ENCODE measurements at places on chromosomes 12 and 14. TPM values are rescaled to one million over a fixed set of nuclear protein-coding genes. Genes with fewer than 3 reads are reported as not detected.

DNA sequence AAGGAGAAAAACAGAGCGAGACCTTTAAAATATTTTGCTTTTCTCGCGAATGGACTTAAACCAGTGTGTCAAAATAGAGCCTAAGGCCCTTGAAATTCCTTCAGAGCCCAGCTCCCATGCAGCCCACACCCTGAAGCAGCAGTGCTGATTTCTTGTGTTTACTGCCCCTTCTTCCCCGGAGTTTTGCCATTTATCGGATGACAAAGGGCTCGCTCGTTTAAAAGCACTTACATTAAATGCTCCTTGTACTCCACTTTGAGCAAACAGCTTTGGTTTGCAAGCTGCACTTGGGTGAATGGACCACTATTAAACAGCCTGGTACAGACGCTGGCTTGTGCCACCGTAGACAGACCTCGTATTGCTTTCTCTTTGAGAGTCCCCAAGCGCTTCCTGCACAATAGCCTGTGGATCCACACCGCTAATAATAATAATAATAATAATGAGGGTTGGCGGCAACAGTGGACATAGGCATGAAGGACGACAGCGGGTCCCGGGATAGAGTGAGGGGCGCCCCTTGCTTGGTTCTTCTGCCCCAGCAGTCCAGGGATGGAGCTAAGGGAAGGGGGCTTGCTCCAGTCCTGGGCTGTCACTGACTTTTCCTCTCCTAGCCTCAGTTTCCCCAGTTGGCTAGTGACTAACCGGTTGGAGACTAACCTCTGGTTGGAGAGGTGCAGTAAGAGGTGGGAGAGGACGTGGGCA lies 6.6 kb downstream of the DLK1 start:
- peak; percentile 32 for DNase-seq

TESPA1 gene
- total RNA-seq = 6.7 TPM

DNA sequence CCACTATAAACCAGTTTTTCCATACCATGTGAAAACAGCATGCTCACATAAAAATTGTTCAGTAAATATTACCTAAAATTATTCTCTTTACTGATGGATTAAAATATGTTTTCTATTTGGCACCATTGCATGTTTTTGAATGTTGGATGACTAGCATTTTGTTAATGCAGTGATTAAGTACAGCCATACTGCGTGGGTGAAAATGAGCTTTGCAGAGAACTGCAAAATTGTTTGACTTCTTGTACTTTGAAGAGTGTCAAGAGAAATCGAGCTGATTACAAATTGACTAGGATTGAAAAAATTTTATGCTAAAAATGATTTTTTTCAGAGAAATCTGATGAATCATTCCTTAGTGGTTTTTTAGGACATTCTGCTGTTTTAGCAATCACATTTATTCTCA lies 452.9 kb downstream of the RPL10L start:
- no peak for DNase-seq

RIN3 gene
- 56.0 TPM for total RNA-seq

DNA sequence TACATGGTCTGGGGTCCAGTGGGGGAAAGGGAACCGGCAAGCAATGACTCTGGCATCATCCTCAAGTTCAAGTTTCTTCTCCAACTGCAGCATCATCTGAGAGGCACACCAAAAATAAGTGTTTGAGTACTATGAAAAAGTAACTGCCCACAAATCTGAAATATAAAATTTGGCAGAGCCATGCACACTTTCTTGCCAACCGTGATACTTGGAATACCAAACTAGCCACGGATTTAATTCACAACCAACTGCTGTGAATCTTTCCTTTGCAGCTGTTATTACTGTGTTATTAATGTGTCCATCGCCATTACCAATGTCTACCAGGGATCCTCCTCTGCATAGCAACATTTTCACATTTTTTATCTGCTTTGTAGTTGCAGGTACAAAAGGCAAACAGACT lies 74.6 kb downstream of the GXYLT1 start:
- no peak for DNase-seq

DNA sequence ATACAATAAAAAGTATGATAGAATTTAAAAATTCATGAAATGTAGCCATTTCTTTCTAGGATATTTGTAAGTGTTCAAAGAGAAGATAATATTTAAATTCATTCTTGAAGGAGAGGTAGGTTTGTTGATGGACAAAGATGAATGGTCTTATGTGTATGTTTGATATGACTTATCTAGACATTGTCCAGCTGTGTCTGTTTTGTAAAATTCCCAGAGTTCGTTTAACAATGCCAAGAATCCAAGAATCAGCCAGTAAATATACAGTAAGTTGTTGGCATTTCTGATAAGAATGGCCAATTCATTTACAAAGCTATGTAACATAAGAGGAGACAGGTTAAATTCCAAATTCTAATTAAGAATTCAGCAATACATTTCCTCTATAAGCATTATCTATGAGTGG lies 150.9 kb downstream of the ADAMTS20 start:
- no peak for DNase-seq

REP15 gene
- total RNA-seq = 4.5 TPM

RAD52 gene
- total RNA-seq = 13.3 TPM

GRCh38 chr14:97212399-97212798 lies 415.2 kb downstream of the VRK1 start:
- DNase-seq = no peak

DNA sequence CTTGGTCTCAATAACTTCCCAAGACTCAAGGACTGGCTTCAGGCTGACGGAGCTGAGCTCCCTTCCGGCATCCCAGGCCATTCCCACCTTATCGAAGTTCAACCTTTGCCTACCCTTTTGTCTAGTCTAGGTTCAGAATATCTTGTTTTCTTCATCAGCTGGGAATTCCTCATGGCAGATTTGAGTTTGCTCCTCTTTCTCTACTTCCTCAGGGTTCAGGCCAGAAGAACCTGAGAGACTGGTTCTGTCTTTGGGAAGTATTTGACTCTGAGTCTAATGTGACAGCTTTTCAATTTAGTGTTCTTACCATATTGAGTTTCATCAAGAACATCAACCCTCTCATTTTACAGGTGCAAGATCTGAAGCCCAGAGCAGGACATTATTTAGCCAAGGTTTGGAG lies 2.1 kb downstream of the BIN2 start:
- no peak for DNase-seq

GRCh38 chr12:48532601-48533000 lies 7.2 kb downstream of the OR8S1 start:
- DNase-seq = no peak

DNA sequence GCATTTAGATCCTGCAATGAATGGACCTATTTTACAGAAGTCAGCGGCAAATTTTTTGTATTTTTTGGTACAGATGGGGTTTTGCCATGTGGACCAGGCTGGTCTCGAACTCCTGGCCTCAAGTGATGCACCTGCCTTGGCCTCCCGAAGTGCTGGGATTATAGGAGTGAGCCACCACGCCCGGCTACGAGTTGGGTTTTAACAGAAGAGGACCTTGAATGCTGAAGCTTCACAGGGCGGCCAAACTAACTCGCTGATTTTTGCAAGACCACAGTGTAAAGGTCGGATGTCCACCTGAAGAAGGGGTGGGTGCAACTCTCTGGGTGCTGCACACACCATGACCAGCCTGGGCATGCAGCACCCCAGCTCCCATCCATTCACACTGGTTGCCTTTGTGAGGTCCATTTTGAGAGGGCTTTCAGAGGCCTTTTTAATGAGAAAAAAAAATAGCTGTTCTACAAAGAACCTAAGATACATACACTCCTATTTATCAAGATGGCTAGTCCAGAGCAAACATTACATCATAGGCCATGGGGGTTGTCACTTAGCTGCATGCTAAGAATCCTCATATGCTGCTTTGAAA lies 21.6 kb upstream of the CDK2AP1 start:
- DNase-seq = no peak

CMA1 gene
- total RNA-seq = 1.4 TPM

SYCP3 gene
- 0.64 TPM for total RNA-seq

FAM186B gene
- total RNA-seq = 0.75 TPM

- no peak for DNase-seq
Observed at GRCh38 chr14:43591776-43592175, 915.3 kb downstream of the FSCB start.

DNA sequence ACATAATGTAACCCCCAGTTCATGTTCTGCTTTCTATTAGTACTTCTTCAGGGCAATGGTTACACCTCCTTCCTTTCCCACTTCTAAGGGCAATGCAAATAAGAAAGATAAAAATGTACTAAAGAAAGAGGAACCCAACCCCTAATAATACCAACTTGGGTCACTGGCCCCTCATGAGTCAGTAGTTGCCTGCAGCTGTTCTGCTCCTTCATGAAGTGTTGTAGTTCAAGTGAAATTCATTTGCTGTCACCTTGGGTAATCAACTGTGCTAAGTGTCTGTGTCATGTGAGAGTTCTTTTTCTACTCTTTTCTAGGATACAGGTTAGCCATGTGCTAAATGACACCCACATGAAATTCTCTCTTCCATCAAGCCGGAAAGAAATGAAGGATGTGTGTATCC lies 91.8 kb downstream of the PLXNC1 start:
- no peak for DNase-seq
